WERI-Rb-1 (cell line): ENCODE measurements at places on chromosomes 5 and 9.

GRCh38 chr5:6803981-6804550 lies 90.8 kb downstream of the TENT4A start:
- DNase-seq: no peak

DNA sequence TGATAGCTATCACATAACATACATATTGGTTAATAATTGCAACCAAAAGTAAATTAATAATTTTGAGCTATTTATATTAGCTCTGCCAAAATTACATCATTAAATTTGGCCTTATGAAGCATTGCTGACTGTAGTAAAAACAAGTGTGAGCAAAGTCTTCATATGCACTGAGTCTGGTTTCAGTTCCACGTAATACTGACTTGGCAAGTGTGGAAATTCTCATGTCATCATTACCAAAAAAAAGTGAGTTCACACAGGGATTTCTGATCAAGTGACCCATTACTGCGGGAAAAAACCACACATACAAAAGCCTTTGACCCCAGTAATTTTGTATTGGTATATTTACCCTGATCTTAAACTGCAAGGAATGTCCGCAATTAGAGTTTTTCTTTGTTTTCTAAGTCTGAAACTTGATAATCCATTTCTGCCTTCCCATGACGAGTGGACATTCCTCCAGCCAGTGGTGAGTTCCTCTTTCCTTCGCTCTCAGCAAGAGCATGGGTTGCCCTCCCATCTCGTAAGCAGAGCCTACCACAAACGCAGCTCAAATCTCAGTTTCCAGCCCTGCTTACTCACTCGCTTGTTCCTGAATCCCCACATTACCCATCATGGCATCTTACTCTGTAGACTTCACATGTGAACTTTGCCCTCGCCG lies 220.2 kb upstream of the DMRT1 start:
- no peak for DNase-seq

- DNase-seq: no peak
Observed at GRCh38 chr9:132228062-132228461, 66.2 kb downstream of the NTNG2 start.

DNA sequence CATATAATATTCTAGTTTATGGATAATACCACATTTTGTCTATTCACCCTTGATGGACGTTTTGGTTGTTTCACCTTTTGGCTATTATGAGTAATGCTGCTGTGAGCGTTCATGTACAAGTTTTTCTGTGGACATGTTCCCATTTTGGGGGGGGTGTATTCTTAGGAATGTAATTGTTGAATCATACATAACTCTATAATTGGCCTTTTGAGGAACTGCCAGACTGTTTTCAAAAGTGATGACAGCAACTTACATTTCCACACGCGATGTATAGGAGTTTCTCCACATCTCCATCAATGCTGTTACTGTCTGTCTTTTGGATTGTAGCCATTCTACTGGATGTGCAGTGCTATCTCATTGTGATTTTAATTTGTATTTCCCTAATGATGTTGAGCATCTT lies 69.8 kb downstream of the SLC46A2 start:
- DNase-seq: no peak

- DNase-seq: no peak
Observed at GRCh38 chr5:180486636-180487149, 7.5 kb upstream of the CNOT6 start.

GRCh38 chr5:72543365-72543764 lies 36.2 kb upstream of the ZNF366 start:
- DNase-seq: no peak

DNA sequence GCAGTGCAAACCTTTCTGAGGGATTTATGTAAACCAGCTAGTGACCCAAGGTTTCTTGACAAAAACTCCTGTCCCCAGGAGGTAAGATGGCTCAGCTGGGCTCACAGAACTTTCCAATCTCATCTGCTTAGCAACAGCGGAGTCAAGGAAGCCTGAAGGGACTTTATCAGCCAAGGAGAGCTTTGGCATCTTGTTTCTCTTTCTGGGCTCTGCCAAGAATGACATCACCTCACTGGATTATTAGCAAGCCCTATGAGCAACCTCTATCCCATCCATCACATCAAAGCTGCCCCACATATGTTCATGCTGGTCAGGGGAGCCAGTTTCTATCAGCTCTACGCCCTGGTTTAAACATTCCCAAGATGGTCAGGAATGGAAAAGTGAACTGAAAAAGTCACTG lies 461.3 kb downstream of the ENC1 start:
- DNase-seq: peak; percentile 45

- no peak for DNase-seq
Observed at GRCh38 chr5:138685193-138685745, 68.0 kb upstream of the CTNNA1 start.
